ENCODE measurements at places on chromosomes 13 and 19.

DNA sequence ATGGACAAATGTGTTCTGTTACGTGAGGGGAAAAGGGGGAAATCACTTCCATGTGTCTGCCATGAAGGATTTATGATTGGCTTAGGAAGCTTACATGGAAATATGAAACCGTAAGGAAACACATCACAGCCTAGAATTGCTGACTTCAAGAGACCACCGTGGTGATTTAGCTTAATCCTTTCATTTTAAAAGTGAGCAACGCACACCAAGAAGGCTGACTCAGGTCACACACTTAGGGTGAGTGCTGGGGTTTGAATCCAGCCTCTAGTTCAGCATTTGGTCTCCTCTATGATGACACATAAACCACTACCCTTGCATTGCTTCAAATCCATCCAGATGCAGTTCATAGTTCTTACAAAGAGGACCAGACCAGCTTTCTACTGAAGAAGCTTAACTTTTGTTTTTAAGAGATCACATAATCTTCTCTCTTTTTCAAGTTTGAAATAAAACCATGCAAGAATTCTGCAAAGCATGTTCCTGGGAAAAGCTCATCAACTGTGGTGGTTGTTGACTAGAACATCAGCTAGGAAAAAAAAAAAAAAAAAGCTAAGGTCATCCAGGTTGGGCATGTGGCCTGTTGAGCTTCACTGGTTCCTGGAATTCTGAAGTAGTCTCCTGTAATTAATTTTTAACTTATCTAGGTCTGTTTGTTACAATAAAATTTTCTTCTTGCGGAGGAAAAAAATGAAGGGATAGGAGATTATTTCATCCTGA is 60.2 kb upstream of the KL start:
- no peak for DNase-seq

DNA sequence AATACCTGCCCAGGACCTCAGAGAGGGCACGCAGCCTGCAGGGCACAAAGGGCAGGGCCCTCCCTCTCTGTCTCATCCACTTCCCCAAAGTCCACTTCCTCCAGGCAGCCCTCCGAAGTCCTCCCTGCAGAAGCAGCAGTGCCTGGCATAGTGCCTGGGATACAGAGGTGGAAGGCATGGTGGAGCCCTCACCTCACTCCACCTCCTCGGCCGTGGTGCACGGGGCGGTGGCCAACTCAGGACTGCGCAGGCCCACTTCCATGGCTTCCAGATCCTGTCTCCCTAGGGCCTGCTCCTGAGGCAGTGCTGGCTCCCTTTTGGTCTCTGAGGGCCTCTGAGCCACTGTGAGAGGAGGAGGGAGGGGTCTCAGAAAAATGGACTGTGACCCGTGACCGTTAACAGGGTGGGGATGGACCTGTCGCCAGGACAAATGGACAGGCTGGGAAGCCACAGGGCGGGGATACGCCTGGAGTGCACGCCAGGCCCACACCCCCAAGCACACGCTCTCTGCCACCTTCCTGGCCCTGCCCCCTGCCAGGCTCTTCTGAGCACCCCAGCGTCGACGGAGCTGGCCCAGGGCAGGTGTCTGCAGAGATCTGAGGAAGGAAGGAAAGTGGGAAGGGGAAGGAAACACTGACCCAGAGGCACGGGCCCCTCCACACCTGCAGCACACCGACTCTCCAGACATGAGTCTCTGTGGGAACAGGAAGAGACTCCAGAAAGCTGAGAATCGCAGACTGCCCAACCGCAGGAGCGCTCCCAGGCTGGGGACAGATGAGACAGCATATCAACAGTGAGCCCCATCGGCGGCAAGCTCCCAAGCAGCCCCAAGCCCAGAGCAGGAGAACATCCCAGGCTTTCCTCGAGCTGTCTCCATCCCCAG is 8.4 kb downstream of the REXO1 start:
- DNase-seq = no peak

DNA sequence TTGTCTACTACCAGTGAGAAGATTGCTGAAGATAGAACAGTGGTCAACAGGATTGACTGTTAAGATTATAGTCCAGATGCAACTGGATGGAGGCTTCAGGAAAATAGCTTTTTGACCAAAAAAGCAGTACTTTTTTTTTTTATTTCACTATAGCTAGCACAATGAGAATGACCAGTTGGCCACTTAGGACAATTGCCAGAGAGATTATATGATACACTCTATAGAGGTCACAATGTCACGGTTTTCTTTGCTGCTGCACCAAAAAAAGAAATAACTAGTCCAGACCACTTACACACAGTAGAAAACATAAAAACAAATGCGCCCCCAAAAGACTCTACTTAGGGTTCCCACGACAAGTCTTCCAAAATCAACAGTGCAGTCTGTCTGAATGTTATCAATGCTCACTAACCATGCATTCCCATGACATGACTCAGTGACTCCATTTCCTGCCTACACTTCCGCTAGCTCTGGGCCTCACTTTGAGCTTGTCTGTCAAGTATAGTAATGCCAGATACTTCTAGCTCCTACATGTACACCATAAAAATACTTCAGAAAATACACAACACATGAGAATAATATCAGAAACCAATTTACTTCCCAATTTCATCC is 209.1 kb upstream of the STARD13 start:
- no peak for DNase-seq

- no peak for DNase-seq
Measured at GRCh38 chr19:46841458-46842083, 9.1 kb downstream of the AP2S1 start.

GRCh38 chr13:47168618-47169017 is 271.8 kb upstream of the HTR2A start:
- DNase-seq = no peak

DNA sequence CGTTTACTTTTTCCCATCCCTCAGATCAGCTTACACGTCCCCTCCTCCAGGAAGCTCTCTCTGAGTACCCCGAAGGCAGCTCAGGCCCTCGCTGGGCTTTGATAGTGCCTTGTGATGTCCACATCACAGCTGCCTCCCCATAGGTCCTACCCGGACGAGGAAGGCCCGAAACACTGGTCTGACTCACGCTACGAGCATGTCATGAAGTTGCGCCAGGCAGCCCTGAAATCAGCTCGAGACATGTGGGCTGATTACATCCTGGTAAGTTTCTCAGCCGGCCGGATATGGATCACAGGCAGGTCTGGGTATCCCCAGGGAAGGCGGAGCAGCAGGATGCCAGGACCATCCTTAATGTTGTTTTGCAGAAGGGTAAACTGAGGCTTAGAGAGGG is 4.8 kb downstream of the COLGALT1 start:
- no peak for DNase-seq

DNA sequence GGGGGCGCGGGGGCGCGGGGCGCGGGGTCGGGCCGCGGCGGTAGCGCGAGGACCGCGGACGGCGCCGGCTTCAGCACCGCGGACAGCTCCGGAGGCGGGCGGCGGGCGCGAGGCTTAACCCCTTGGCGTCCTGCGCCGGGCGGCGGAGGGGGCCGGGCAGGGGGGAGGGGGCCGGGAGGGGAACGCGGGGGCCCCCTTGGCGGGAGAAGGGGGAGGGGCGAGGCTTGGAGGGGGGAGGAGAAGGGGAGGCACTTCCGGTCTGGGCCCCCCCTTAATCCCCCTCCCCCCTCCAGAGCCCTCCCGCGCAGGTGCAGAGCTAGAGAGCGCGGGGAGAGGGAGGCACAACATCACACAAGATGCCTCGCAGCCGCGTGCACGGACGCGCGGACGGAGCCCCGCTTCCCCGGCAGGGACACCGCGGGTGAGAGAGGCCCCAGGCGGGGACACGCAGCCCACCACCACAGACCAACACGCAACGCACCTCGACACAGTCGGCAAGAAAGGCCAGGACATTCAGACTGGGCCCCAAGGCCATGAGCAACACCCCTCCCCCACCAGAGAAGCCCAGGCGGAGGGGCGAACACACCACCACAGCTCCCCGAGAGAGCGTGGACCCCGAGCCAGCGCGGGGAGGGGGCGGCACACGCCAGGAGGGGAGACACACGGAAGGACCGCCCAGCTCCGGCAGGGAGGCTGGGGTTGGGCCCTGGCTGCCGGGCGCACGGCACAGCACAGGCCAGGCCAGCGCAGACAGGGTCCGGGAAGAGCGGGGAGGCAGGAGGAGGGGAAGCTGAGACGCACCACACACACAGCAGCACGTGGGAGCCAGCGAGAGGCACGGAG is 24.1 kb downstream of the SHANK1 start:
- no peak for DNase-seq

DNA sequence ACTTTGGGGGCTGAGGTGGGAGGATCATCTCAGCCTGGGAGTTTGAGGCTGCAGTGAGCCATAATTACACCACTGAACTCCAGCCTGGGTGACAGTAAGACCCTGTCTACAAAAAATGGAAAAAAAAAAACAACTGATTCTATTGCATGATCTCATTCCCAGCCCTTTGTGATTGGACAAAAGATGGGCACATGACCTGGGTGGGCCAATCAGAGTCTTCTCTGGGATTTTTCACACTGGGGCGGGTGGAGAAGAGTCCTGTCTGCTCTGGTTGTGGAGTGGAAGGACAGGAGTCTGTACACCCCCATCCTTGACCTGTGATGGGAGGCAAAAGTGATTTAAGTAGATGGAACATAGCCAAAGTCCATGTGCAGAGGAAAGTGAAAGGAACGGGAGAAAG is 170.5 kb downstream of the UQCRFS1 start:
- no peak for DNase-seq
